ENCODE measurements at places on chromosomes 5 and 9.

- no peak for DNase-seq
Observed at GRCh38 chr5:158701007-158701391, 398.7 kb downstream of the EBF1 start.

- no peak for DNase-seq
Observed at GRCh38 chr5:52784737-52785136, 3.0 kb upstream of the ITGA1 start.

- no peak for DNase-seq
Observed at GRCh38 chr5:6280425-6281100, 97.8 kb downstream of the MED10 start.

DNA sequence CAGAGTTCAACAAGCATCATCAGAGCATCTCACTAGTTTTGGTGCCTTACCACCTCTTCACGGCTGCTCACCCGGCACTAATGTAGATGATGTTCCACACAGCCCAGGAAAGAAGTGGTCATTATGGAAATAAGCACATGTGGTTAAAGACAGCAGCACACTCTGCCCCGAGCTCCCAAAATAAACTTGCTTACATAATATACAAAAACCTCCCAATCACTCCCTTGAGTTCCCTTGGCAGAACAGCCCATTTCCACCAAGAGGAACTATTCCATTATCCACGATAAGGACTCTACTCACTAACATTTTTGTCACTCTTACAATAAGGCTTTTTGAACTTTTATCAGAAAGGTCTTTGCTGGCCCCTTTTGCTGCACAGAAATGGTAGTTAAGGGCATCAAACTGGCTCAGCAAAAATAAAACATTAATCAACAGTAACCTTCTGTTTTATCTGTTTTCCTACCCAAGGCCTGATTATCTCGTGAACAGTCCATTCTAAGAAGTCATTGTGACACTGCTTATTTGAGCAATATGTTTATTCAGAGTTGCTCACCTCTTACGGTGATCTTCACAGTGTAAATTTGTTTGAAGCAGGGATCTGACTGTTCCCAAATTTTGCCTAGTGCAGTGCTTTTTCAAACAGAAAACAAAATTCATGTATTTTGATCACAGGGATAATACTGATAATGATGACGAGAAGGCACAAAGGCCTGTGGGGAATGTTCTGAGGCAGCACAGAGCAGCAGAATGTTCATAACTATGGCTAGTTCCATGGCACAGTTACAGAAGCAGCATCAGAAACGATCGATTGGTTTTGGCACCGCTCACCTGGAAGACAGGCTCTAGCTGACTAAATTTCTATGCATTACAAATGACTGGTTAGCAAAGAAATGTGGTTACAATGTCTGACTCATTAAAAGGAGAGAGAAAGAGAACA lies 399.8 kb upstream of the PIK3R1 start:
- no peak for DNase-seq

GRCh38 chr9:114916481-114916880 lies 13.9 kb downstream of the TNFSF8 start:
- DNase-seq: no peak

DNA sequence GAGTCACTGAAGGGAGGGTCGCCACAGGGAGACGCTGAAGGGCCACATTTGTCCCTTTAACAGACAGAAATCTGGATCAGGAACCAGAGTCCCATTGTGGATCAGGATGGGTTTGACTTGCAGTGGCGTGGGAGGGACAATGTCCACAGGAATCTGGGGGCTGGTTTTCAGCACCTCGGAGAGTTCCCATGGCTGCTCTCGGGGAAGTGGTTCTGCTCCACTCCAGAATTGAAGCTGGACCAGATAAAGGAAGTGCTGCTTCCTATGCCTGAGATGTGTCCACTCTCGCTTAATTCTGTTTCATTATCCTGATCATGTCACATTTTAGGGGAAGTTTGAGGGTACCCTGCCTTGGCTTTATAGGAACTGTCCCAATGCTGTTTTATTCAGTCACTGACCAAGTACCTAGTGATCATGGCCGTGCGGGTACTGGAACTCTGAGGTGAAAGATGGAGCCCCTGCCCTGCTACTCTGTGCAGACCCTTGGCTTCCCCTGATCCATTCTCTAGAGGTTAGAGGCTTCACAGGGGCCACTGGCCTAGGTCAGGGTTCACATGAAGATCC lies 28.7 kb downstream of the ENHO start:
- DNase-seq: peak; percentile 75

DNA sequence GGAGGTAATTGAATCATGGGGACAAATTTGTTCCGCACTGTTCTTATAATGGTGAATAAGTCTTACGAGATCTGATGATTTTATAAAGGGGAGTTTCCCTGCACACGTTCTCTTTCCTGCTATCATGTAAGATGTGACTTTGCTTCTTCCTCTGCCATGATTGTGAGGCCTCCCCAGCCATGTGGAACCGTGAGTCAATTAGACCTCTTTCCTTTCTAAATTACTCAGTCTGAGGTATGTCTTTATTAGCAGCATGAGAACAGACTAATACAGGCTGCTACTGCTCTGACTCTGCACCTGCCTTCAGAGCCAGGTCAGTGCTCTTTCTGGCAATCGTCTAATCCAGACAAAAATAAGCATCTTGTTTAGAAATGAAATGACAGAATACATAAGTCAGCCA lies 479.2 kb upstream of the TUSC1 start:
- DNase-seq: no peak

DNA sequence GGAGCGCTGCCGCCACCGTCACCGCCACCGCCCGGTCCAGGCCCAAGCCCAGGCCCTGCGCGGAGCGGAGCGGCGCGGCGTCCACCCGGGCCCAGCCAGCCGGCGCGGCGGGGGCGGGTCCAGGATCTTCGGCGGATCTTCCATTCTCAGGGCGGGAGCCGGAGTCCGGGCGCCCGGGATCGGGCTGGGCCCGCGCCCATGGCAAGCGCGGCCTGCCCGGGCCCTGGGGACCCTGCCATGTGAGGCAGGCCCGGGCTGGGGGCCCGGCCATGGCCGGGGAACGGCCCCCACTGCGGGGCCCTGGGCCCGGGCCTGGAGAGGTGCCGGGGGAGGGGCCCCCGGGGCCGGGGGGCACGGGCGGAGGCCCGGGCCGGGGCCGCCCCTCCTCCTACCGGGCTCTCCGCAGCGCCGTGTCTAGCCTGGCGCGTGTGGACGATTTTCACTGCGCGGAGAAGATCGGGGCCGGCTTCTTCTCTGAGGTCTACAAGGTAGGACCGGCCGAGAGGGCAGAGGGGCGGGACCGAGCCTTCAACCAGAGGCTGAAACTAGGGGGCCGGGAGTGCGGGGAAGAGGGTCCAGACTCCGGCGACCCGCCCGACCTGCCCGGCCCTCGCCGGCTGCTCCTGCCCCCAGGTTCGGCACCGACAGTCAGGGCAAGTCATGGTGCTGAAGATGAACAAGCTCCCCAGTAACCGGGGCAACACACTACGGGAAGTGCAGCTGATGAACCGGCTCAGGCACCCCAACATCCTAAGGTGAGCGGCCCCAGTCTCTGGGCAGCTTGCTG lies 482 bp downstream of the TESK1 start:
- DNase-seq: no peak

GRCh38 chr5:172769342-172769615 lies 1.7 kb downstream of the DUSP1 start:
- no peak for DNase-seq

DNA sequence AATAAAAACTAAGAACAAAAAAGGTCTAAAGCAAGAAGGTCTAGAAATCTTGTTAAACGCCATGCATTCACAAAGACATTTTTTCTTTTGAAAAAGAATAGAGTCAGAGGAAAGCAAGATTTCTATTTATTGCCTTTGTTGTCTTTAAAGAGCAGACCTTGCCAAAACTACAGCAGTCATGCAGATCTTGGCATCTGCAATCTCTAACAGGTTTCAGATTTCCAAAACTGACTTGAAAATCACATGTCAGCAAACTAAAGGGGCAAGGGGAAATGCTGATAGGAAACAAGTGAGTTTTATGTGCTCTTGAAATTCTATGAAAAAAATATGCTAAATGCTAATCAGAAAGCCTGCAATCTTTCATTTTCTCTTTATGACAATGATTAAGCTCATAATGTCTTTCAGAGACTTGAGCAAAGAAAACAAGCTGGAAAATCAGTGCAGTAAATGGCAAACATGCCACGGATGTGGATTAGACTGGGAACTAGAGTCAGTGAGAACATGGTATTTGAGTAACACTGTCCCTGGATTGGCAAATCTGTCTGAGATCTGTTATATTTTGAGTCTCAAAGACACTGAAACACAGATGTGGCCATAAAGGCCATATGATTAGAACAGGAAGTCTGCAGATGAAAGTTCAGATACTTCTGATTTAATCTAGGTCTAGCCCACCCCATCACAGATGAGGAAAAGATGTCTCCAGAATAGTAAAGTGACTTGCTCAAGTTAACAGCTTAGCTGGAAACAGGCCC lies 361.4 kb upstream of the RPS23 start:
- DNase-seq: no peak

DNA sequence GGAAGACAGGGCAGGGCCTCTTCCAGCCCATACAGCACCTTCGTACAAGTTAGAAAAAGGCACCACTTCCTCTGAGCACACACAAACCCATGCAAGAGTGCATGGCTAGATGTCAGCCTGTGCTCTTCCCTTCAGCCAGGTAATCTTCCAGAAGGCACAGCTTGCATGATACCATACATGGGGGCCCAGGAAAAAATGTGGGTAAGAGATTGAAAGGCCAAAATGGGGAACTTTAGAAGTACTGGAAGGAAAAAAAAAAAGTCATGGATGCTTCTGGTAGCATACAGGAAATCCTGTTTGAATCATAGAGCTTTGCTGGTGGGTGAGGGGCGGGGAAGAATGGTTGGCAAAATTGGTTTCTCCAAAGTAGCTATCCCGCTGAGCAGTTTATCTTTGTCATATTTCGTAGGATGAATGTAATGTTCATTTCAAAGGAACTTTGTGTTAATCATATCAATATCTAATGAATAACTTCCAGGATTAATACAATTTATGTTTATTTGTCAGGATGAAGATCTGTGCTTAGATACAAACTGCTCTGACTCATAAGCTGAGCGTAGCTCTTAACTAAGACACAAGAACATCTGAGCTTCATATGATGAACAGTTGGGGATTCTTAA lies 78.2 kb upstream of the MAP3K1 start:
- no peak for DNase-seq

DNA sequence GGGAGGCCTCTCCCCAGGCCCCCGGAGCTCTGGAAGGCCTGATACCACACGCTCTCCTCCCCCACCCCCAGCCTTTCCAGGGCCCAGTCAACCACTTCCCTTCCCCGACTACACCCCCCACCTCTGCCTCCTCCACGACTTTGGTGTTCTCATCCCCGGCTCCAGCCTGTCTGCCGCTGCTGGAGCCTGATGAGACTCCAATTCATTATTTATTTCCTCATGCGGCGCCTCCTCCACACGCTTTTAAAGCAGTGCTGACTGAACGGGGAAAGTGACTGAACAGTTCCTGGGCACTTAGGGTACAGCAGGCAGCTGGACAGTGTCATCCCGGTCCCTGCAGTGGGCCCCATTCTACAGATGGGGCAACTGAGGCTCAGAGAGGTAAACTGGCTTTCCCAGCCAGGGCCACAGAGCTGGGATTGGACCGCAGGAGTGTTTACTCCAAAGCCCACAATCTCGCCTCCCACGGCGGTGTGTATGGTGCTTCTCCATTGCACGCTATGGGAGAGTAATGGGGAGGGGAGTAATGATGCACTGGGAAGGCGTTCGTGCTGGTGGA lies 15.9 kb upstream of the RPL26L1 start:
- no peak for DNase-seq

- DNase-seq: no peak
Observed at GRCh38 chr5:110077147-110077546, 387.4 kb downstream of the MAN2A1 start.

DNA sequence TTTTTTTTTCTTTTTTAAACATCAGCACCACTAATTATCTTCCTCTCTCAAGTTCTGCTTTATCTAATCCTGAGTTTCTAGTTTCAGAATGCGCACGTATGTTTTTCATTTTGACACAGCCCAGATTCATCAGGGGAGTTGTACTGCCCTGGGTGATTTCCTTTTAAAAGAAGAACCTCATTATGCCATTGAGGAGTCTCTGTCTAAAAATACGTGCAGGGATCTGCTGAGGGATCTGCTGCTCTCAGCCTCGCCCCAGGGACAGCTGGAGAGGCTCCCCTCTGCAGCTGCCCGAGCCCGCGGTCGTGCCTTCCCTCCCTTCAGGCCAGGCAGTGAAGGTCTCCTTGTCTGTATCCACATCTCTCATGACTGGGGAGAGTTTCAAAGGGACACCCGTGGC lies 273.1 kb downstream of the ARHGEF28 start:
- no peak for DNase-seq

DNA sequence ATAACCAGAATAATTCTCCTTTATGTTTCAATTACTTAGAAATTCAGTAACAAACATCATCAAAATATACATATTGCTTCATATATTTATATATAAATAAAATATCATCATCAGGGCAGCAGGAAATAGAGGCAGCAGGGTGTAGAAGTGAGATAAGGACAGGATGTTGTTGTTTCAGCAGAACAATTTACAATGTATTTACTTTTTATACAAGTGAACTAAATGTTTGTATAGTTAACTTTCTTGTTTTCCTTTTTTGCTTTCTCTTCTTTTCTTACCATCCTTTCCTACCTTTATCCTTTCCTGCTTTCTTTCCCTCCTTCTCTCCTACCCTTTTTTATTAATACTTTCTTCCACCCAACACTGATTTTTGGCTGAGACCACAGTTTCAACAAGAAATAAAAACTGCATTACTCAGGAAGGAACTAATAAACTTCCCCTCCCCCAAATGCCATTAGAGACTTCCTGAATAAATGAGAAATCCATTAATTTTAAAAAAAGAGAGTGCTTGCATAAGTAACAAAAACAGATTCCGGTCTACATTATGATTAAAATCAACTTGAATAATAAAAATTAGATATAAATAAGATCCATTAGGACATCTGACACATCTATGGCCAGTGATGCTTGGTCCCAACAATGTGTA lies 159.8 kb upstream of the ACOT12 start:
- no peak for DNase-seq

DNA sequence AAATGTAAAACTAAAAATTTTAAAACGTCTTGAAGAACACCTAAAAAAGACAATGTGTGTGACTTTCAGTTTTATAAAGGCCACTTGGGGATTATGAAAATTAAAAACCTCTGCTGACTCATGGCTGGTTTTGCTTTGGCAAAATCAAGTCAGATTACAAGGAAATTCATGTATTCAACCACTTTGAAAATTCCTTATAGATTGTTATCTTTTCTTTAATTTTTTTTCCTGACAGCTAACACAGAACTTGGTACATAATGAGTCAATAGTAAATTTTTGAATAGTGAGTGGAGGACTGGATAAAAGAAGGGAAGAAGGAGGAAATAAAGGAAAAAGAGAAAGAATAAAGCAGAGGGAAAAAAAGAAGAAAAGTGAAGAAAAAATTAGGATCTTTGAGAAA lies 1774.7 kb upstream of the ACO1 start:
- DNase-seq: no peak

Data from right forelimb (tissue), 1 donor.